Thymus (tissue), 14 donors: ENCODE measurements at places on chromosomes 1 and 21.

DNA sequence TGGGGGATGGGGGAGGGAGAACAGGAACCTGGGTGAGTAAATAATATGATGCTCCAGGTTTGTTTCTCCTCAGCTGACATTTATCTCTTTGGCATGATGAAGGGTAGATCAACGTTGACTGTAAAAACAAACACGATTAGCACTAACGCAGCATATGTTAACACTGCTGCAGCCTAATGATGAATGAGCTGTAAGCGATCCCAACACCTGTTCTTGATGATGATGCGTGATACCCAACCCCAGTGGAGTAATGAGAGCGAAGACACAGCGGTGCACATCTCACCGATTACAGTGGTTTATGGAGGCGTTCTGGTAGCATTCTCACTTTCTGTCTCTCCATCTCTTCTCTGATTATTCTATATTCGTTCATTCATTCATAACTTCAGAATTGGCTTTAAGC lies 640.4 kb downstream of the USP25 start:
- no peak for DNase-seq

DNA sequence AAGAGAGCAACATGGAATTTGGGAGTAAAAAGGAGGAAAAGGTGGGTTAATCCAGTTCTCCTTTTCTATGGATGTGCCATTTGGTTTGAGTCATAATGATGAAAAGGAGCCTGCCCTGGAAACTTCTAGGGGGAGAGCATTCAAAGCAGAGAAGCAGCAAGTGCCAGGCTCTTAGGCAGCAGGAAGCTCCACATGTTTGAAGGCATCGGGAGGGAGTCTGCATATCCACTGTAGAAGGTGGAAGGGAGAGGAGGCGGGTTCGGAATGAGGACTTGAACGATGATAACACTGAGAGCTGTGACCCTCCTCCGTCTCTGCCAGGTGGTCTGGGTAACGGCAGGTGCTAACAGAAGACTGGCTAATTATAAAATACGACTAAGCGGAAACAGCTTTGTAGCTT lies 128.2 kb downstream of the RYR2 start:
- no peak for DNase-seq

- DNase-seq, result no peak
Observed at GRCh38 chr21:35540950-35541638, 492.0 kb upstream of the RUNX1 start.

- no peak for DNase-seq
Observed at GRCh38 chr1:244254467-244254866, 197.2 kb downstream of the ADSS2 start.

GRCh38 chr1:156464825-156465452 lies 35.6 kb downstream of the MEF2D start:
- DNase-seq, result no peak

GRCh38 chr21:36725793-36726386 lies 27.0 kb downstream of the SIM2 start:
- DNase-seq, result no peak

DNA sequence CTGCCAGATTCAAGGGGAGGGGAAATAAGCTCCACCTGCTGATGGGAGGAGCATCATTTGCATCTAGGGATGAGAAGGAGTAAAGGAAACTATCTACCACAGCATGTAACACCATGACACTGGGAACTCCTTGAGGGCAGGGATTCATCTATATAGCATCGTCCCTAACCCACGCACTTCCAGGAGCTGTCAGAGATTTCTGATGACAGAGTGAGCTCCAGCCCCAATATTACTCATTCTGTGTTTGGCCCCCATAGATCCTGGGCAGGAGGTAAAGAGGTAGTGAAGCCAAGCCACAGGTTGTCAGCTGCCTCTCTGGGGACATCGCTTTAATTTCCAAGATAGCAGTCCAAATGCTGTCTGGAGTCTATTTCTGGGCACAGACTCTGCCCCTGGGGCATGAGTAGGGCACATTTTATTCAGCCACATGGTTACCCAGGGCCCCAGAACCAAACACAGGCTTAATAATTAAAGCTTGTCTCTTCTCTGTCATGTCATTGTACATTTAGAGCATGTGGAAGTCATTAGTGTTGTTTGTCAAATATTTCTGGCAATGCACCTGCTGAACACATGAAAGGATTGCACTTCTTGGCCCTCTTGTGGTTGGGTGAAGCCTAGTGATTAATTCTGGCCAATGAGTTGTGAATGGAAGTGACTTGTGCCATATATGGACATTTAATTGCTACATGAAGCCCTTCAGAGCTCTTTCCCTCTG lies 105.9 kb upstream of the POU3F1 start:
- DNase-seq, result no peak

- no peak for DNase-seq
Observed at GRCh38 chr1:82919837-82920236, 1079.1 kb downstream of the TTLL7 start.

DNA sequence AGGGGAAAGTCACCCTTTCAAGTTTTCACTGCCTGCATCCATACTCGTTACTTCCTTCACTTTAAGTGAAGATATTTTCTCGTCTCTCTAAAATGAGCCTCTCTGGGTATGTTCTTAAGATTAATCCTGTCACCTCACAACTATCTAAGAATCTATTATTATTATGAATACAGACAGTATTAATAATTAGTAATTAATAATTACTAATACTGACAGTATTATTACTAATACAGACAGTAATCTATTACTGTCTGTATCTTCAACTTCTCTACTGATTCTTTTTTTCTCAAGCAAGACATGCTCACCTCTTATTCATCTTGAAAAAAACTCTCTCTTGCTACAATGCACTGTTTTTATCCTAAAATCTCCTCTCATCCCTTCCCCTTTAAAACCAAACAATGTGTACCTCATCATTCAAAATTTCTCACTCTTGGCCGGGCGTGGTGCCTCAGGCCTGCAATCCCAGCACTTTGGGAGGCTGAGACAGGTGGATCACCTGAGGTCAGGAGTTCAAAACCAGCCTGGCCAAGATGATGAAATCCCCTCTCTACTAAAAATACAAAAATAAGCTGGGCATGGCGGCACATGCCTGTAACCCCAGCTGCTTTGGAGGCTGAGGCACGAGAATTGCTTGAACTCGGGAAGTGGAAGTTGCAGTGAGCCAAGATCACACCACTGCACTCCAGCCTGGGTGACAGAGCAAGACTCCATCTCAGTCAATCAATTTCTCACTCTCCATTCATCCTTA lies 7.8 kb downstream of the NRDC start:
- no peak for DNase-seq

DNA sequence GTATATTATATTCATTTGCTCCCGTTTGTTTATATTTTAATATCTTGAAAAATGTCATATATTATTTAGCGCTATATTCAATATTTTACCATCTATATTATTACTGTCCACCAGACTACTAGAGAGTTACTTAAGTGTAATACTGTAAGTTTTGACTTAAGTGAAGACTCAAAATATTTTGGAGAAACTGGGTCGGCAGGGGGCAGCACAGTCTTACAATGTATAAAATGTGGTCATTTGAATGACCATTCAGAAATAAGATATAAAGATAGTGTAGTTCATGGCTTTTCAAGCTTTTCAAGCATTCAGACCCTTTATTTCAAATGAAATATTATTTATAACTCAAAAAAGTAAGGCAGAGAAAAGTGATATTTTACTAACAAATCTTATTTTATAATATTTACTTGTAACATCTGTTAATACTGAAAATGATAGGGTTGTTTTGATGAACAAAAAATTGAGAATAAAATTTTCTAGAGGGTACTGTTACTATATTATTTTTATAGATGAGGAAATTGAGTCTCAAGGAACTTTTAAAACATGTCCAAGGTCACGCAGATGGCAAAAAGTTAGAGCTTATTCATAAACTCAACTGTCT lies 89.0 kb upstream of the SERTAD4 start:
- peak; percentile 30 for DNase-seq

- DNase-seq, result no peak
Observed at GRCh38 chr1:222616525-222616924, 1.4 kb upstream of the MIA3 start.
